ENCODE measurements at places on chromosomes 2 and 18.

DNA sequence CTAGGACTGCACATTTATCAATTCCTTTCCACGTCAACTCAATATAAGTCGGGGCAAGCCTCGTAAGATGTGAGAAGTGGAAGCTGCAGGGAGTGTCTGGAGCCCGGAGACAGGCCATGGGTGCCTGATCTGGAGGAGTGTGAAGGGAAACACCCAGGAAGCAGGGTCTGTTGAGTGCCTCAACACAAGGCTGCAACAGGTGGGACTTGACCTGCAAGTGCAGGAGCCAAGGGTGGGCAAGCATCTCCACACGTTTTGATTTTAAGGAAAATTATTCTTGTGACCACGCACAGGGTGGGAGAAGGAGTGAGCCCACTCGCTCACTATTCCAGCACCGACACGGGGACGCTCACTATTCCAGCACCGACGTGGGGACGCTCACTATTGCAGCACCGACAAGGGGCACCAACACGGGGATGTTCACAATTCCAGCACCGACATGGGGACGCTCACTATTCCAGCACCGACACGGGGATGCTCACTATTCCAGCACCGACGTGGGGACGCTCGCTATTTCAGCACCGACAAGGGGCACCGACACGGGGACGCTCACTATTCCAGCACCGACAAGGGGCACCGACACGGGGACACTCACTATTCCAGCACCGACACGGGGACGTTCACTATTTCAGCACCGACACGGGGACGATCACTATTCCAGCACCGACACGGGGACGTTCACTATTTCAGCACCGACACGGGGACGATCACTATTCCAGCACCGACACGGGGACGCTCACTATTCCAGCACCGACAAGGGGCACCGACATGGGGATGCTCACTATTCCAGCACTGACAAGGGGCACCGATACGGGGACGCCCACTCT lies 197.3 kb downstream of the EIPR1 start:
- peak; percentile 3 for DNase-seq

GRCh38 chr2:11357428-11357972 lies 13.1 kb upstream of the ROCK2 start:
- DNase-seq = peak; percentile 24

DNA sequence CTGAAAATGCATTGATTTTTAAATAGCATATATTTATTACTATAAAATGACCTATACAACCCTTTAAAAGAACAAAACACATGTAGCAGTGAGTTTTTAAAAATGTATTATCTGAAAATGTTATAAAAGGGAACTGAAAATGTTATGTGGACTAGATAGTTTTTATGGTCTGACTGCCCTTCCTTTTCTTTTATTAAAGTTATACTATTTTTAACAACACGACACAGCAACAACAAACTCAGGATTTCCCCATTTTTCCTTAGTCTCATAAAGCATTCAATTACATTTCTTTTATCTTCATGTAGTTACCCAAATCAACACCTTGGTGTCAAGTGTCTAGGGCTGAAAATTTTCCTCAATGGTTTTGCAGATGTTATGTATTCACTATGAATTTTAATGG lies 132.8 kb upstream of the TMEFF2 start:
- no peak for DNase-seq

GRCh38 chr18:12011957-12012549 lies 30.7 kb downstream of the IMPA2 start:
- no peak for DNase-seq

DNA sequence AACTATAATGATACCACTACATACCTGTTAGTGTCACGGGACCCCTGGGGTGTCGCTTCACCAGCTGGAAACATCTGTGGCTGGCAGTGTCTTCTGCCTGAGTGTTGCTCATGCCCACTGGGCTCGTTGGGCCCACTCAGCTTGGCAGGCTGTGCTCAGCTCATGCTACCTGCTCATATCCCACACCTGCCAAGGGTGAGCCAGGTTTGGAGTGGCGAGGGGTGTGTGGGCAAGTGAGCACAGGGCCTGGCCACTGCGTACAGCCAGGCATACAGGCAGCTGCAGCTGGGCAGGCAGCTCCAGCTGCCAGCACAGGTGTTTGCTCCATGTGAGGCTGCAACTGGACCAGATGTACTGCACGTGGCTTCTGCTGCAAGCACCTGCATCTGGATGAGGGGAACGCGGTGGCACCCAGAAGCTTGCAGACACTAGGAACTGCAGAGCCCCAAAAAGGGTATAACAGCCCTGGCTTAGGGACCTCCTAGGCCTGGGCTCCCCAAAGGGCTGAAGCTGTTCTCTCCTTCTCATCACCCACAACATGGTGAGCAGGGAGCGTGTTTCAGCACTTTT lies 70.1 kb downstream of the SUCLG1 start:
- DNase-seq = no peak

DNA sequence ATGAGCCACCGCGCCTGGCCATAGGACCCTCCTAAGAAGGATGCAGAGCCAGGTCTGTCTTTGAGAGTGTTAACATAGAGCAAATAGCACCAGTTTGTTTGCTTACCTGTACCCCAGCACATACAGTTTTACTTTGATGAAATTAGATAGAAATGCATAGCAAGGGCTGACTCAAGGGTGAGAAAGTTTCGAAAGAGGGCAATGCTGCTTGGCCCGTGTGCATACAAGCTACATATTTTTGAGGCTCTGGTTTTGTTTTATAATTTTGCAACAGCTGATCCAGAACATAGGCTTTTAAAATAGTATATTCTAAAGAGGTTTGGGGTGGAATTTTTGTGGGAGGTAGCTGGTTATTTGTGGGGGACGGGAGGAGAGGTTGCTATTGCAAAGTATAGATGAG lies 151.7 kb downstream of the MCFD2 start:
- no peak for DNase-seq

DNA sequence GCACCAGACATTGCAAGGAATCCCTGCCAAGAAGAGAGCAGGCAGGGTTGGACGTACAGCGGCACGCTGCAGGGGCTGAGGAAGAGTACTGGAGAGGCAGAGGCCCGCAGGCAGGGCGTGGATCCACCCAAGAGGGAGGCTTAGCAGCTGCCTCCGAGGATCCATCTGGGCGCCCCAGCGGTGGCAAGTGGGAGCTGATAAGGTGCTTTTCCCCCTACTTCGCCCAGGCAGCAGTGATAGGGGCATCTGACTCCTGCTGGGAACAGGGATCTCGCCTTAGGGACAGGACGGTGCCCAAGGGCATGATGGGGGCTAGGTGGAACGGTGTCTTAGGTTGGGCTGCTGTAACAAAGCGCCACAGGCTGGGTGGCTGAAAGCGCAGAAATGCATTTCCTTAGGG lies 67.4 kb upstream of the HS6ST1 start:
- no peak for DNase-seq

DNA sequence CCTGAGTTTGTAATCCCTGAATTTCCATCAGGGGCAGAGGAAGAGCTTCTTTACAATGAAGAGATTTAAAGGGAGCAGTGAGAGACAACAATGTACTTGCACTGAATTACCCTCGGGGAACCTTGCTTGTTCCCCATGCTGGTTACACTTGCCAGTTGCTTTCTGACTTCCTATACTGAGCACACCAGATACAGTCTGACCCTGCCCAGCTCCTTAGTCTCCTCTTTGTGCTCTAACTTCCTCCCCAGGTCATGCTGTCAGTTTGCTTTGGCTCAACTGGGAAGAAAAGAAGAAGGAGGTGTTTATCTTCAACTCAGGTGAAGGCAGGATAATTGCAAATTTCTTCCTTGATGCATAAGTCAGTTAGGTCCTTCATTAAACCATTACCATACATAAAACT lies 658.4 kb downstream of the NYAP2 start:
- no peak for DNase-seq

DNA sequence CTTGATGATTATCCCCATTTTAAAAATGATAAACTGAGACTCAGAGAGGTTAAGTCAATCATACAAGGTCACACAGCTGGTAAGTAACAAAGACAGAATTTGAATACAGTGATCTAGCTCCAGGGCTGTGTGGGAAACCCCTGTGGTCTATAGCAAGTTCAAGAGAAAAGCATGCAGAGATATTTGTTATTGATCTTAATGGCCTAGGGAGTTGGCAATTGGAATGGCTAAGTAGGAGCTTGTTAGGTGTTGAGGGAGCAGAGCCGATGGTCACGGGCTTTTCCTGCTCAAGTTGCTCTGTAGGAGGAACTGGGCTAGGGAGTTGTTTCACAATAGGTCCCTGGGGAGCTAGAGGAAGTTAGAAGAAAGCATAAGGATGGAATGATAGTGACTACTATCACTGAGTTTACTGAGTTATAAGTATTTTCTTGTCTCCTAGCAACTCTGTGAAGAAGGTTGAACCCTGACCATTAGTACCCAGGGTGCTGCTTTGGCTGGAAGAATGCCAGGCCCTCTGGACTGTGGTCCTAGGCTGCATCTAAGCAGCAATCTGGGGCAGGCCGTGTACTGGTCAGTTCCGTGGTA lies 30.0 kb downstream of the RNF125 start:
- peak; percentile 26 for DNase-seq

- DNase-seq = peak; percentile 78
Measured at GRCh38 chr18:25832001-25832604, 258.3 kb downstream of the SS18 start.

DNA sequence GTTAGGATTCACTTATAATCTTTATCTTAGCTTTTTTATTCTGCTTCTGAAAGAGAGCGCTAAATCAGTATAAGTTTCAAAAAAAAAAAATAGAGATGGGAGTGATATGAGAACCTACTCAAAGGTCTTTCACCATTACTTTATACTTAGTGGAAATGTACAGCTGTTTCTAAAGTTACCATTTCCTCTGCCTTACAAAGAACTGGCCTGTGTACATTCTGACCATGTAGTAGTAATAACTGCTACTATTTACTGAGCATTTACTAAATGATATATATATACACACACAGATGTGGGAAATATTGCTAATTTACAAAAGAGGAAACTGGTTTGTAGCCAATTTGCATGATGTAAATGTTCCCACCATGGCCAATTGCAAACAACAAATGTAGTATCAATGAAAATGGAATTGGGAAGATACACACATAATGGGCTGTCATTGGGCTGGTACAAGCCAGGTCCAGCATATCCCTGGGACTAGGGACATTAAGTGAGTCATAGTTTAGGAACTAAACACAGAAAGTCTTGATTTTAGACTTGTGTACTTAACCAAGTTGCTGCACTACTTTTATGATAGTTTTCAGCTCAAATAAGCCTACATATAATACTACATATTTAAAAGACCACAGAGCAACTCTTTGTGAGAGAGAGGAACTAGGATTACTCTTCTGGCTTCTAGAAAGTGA lies 67.1 kb downstream of the DYNC1I2 start:
- DNase-seq = no peak

- no peak for DNase-seq
Measured at GRCh38 chr18:7958897-7959146, 391.7 kb downstream of the PTPRM start.

DNA sequence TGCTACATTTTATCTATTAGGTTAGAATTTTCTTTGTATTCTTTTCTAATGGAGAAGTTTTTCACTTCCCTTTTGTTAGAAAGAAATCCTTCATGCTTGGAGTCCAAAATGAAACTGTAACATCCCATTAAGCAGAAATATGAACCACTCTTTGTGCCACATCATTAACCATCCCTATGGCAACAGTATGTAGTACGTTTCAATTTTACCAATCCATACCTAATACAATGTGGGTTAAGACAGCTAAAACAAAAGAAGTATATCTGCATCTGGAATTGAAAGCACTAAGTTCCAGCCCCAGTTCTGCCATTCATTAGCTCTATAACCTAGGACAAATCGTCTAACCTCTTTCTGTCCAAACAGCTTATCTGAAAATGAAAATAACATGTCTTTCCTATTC lies 409.2 kb upstream of the SPHKAP start:
- DNase-seq = no peak

DNA sequence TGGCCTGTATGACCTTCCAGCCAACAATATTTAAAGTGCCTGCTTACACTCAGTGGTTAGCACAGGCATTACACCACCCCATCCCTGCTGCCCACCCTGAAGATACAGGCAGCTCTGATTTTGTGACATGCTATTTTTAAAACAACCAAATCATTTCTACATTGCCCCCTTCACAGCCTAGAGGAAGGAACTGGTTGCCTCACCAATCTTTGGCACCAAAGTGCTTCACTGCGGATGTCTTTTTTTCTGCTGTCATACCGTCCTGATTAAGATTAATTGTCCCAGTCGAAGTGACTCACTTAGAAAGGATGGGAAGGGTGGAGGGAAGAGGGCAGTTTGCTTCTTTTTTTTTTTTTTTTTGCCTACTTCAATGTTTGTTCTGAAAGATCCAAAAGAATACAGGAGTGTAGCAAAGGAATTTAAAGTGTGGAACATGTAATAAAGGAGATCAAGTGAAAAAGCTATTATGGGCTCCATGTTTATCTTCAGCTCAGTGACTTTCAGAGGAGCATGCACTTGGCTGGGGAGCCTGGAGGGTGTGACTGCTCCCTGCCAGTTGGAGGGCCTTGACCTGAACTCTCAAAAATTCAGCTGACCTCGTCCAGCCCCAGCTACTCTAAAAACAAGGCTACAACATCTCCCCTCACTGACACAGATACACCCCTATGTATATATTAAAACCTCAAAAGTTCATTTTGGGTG lies 501.1 kb upstream of the TNP1 start:
- peak; percentile 95 for DNase-seq

- no peak for DNase-seq
Measured at GRCh38 chr2:239014458-239015217, 166.8 kb downstream of the TWIST2 start.

GRCh38 chr2:81550277-81550676 lies 1245.7 kb upstream of the LRRTM1 start:
- DNase-seq = no peak

DNA sequence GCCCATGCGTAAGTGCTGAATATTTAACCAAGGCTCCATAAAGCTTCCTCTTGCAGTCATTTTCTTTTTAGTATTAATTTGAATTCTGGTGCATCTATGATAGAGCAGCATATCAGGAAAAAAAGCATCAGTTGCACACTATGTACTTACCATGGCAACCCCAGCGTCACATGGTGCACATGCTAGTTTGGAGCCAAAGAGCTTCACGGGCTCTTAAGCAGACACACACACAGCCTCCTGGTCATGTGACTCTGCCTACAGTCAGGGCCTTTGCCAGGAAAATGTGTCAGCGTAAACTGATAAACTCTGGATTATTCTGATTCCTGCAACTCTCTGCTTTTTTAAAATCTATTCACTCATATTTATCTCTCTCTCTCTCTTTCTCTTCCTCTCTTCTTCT lies 30.2 kb downstream of the NYAP2 start:
- DNase-seq = peak; percentile 13

GRCh38 chr18:58863539-58864145 lies 1.0 kb upstream of the ZNF532 start:
- DNase-seq = peak; percentile 46

DNA sequence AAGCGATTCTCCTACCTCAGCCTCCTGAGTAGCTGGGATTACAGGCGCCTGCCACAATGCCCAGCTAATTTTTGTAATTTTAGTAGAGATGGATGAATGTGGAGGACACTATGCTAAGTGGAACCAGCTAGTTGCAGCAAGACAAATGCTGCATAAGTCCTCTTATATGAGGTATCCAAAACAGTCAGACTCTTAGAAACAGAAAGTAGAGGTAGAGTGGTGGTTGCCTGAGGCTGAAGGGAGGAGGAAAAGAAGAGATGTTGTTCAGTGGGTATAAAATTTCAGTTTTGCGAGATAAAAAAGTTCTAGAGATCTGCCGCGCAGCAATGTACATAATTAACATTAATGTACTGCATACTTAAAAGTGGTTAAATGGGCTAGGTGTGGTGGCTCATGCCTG lies 145.3 kb upstream of the SPRED2 start:
- DNase-seq = no peak

GRCh38 chr18:68861365-68861764 lies 63.5 kb downstream of the CCDC102B start:
- no peak for DNase-seq

- DNase-seq = no peak
Measured at GRCh38 chr2:199590321-199591203, 132.8 kb upstream of the SATB2 start.

All from fibroblast of skin of abdomen (primary cell).